ENCODE measurements at places on chromosomes 1 and 21.
A peak's percentile ranks its signal among the peaks of the same experiment; 100 is the strongest.

DNA sequence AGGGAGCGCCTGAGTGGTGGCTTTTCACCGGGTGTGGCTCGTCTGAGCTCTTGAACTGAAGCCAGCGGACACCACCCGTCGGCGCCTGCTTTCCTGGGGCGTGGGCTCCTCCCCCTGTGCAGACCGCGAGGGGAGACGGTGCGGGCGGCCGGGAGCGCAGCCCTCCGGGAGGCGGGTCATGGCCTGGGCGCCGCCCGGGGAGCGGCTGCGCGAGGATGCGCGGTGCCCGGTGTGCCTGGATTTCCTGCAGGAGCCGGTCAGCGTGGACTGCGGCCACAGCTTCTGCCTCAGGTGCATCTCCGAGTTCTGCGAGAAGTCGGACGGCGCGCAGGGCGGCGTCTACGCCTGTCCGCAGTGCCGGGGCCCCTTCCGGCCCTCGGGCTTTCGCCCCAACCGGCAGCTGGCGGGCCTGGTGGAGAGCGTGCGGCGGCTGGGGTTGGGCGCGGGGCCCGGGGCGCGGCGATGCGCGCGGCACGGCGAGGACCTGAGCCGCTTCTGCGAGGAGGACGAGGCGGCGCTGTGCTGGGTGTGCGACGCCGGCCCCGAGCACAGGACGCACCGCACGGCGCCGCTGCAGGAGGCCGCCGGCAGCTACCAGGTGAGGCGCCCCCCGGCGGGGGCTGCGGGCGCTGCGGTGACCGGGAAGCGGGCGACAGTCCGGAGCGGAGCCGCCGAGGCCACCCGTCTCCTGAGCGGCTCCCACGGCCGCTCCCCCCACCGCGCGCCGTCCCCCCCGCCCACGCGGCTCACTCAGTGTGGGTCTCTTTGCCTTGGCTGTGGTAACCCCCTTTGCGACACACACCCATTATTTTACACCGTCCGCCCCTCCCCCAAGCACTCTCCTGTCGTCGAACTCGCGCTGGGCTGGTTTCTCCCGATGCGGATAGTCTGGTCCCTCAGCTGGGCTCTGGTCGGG is at the start of gene TRIM58:
TRIM58 (plus strand) TSS at position 119 of the 916 bp plus-strand sequence; CDS start at position 179, 60 bp downstream.
- peak; percentile 73 for DNase-seq

GRCh38 chr1:160149716-160150115 is 1.7 kb upstream of the ATP1A4 start:
- DNase-seq: no peak

- no peak for DNase-seq
Observed at GRCh38 chr1:118143121-118143520, 41.9 kb downstream of the SPAG17 start.

DNA sequence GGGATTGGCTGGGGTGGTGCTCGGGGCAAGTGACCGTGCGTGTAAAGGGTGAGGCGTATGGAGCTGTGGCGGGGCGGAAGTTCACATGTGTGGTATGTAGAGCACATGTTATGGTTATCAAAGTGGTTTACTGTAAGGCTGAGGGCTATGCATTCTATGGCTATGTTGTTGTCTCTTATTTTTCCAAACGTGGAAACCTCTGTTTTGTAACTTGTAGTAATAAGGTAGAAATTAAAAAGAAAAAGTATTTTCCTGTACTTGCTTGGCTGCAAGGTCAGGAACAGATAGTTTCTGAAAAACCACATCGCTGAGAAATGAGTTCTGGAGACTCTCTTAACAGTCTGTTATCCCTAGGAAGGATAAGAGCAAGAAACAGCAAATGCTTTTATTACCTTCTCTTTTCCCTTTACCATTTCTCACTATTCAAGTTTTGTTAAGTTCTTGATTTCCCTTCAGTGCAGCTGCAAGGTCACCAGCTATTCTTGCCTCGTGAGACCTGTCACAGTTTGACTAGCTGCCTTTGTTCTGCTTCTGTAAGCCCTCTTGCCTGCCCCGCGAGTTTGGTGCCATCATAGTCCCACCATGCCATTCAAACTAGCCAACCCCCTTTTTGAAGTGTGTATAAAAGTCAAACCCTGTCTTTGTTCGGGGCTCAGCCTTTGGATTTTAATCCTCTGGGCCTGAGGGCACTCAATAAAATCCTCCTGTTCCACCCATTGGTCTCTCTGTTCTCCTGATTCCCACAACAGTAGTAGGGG is 9.5 kb downstream of the RNU1-2 start:
- DNase-seq: peak; percentile 71

DNA sequence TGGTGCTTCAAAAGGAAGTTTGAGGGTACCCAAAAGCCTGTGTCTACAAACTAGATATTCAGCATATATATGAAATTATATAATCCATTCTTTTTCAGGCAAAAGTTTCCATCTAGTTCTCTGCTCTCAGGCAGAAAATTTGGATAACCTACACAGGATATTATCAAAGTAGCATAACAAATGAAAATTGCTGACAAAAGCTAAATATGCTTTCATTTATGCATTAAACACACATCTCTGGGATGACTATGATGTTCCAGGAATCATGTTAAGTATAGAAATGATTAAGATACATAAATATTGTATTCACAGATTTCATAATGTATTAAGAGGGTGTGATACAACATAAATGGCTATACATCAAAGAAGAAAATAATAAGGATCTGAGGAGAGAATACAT is 92.8 kb downstream of the LRRC53 start:
- DNase-seq: no peak

GRCh38 chr1:5341471-5341870 is 650.8 kb downstream of the NPHP4 start:
- DNase-seq: no peak

- no peak for DNase-seq
Observed at GRCh38 chr1:151619489-151620093, 7.7 kb downstream of the SNX27 start.

DNA sequence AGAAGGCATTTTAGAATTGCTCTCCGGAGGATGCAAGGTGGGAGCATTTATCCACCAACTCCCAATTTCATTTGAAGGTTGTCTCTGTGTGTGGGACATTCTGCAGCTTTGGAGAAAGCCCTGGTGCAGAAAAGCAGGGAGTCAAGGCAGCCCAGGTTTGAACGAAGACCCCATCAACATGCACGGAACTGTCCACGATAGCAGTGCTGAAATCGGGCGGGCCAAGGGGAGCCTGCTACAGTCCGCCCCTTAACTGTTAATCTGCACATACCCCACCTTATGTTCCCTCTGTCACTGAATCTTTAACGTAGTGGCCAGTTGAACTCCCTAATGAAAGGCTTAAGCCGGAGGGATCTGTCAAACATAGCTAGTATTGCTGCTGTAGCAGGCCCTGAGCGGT is 68.8 kb upstream of the C1orf174 start:
- DNase-seq: no peak

DNA sequence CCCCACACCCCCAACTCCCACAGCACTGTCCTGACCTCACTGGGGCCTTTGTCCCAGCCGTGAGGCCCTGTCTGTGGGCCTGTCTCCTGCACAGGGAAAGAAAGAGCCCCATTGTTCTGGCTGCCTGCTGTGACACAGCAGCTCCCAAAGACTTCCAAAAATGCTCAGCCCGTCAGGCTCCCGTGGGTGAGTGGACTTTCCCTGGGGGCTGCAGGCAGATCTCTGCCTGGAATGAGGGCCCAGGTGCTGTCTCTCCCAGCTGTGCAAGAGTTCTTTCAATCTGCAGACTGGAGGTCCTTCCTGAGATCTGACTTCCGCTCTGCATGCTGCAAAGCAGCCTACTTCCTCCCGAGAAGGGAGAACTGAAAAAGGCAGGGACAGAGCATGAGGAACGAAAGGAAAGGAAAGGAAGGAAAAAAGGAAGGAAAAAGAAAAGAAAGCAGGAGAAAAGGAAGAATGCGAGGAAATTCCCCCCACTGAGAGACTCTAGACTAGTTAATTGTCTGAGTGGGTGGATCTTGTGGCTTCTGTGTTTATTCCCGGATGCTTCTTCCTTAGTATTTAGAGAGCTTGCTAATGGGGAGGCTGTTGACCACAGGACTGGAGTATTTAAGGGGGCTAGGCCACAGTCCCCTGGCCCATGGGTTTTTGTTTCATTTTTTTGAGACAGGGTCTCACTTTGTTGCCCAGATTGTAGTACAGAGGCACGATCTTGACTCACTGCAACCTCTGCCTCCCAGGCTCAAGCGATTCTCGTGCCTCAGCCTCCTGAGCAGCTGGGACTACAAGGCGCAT is 15.0 kb downstream of the NES start:
- no peak for DNase-seq

DNA sequence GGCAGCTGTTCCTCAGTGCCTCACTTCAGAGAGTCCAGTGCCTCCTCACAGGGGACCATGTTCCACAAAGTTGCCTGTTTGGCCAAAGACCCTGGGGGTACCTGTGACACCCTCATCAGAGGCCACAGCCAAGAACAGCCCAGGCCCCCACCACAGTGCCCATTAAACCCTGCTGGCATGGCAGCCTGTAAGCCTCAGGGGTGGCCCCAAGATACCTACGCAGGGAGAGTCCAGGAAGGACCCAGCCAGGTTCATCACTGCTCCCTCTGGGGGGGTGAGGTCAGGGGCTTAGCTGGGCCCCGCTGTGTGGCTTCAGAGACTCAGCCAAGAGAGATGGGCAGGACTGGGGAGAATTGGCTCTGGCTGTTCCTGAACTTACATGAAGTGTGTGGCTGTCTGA is 19.1 kb upstream of the PRDM16 start:
- peak; percentile 53 for DNase-seq

- no peak for DNase-seq
Observed at GRCh38 chr1:9746211-9746610, 77.6 kb downstream of the CLSTN1 start.

DNA sequence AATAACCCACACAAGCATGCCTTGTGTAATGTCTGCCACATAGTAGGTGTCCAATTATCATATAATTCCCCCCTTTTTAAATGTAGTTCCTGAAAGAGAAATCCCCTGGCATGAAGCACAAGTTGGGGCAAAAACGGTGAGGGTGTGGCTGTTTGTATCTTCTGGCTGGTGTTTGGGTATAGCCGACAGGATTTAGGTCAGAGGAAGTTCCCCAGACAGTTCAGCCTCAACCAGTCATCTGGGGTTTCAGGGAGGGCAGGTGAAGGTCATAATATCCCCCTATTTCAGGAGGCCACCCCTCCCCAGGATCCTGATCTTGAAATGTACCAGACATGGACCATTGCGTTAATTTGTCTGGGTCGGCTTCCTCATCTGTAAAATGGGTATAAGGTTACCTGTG is 29.1 kb upstream of the JUN start:
- no peak for DNase-seq

Data from sigmoid colon (tissue), 7 donors.